ENCODE measurements at places on chromosomes 4 and X.

GRCh38 chr4:78656968-78657445 is 105.4 kb downstream of the ANXA3 start:
- no peak for DNase-seq

DNA sequence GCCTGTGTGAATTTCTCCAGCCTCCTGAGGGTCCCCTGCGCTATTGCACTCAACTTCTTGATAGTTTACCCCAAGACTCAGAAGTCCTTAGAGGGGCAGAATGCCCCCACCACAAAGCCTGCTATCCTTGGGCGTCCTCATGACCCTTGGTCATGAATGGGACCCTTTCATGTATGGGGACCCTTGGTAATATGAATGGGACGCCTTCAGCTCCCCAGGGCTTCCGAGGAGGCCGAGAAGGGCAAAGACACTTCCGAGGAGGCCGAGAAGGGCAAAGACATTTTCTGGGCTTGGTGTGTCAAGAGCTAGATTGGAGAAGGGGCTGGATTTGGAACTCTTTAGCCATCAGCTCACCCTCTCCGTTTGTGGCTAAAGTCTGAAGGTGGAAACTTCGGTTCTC is 8.6 kb downstream of the SHOX start:
- DNase-seq = no peak

GRCh38 chr4:107685740-107686139 is 34.3 kb downstream of the PAPSS1 start:
- no peak for DNase-seq

GRCh38 chr4:6109842-6110560 is 90.3 kb downstream of the JAKMIP1 start:
- DNase-seq = no peak

Data from brain microvascular endothelial cell (primary cell).